ENCODE measurements at places on chromosomes 2 and 18. TPM values are rescaled to one million over a fixed set of nuclear protein-coding genes. Genes with fewer than 3 reads are reported as not detected.
A peak's percentile ranks its signal among the peaks of the same experiment; 100 is the strongest.

Gene TMEM198
- total RNA-seq, result 0.95 TPM

Gene TRABD2A
- total RNA-seq, result 35.9 TPM

- DNase-seq, result peak; percentile 54
- H3K27ac ChIP-seq, result peak overlapping the region; percentile 88
- H3K36me3 ChIP-seq, result peaks cover 55% of the 10 kb centered on the region
- H3K4me1 ChIP-seq, result peaks cover 45% of the 10 kb centered on the region
- peak overlapping the region; percentile 99 for H3K4me3 ChIP-seq
Observed at GRCh38 chr2:119367472-119368099, 809 bp downstream of the DBI start.

Gene LRP1B
- total RNA-seq, result not detected

DNA sequence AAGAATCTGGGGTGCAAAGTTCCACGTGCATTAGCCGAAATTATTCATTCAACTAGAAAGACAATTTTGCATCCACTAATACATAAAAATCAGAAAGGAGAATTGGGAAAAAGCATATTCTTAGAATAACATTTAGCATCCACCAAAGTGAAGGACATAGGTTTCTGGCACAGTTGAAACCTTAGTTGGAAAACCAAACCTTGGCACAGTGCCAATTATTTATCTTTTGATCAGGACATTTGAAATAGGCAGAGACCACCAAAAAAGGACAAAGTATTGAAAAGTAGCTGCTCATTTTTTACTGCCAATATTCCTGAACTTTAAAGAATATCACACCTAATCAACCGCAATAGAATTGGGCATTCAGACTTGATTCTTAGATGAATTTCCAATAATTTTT lies 25.5 kb upstream of the NFU1 start:
- H3K4me3 ChIP-seq, result no peak overlapping the region
- H3K36me3 ChIP-seq, result peaks cover 51% of the 10 kb centered on the region
- H3K27ac ChIP-seq, result no peak overlapping the region
- peaks cover 3% of the 10 kb centered on the region for H3K4me1 ChIP-seq
- no peaks in the 10 kb centered on the region for H3K27me3 ChIP-seq

GRCh38 chr2:123851281-123851680 lies 173.8 kb upstream of the CNTNAP5 start:
- no peaks in the 10 kb centered on the region for H3K36me3 ChIP-seq
- no peaks in the 10 kb centered on the region for H3K27me3 ChIP-seq
- no peak overlapping the region for H3K4me3 ChIP-seq
- H3K4me1 ChIP-seq, result no peaks in the 10 kb centered on the region
- DNase-seq, result no peak
- H3K27ac ChIP-seq, result no peak overlapping the region

- no peak for DNase-seq
- peak overlapping the region; percentile 88 for H3K4me3 ChIP-seq
- H3K4me1 ChIP-seq, result peaks cover 15% of the 10 kb centered on the region
- H3K27ac ChIP-seq, result no peak overlapping the region
Observed at GRCh38 chr2:106270471-106270891, 76.4 kb upstream of the UXS1 start.

Gene IL37
- 0.33 TPM for total RNA-seq

Gene TUBA3E
- total RNA-seq, result not detected

DNA sequence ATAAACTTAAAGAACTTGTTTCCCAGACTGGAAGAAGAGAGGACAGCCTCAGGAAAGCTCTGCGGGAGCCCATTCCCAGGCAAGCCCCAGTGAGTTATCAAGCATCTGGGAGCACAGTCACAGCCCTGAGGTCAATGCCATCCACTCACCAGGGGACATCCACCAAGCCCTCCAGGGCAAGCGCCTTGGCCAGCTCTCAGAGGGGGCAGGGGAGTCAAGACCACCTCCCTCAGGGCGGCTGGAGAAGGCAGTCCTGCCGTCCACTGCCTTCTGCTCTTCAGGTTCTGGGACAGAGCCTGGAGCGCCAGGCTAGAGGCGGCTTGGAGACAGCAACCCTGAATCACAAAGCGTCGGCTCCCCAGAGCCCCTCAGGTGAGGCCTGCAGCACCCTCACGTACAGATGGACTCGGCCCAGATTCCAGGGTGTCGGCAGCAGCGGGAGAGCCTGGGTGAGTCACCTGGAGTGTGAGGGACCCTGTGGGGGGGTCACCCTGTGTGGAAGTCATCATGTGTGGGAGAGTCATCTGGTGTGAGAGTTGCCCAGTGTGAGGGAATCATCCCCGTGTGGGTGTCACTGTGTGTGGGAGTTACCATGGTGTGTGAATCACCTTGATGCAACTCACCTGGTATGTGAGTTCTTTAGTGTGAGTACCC lies 100.9 kb upstream of the TEX51 start:
- no peaks in the 10 kb centered on the region for H3K36me3 ChIP-seq
- H3K27me3 ChIP-seq, result peaks cover 11% of the 10 kb centered on the region
- no peak overlapping the region for H3K4me3 ChIP-seq
- no peak overlapping the region for H3K27ac ChIP-seq
- H3K4me1 ChIP-seq, result no peaks in the 10 kb centered on the region

- H3K4me1 ChIP-seq, result no peaks in the 10 kb centered on the region
- no peaks in the 10 kb centered on the region for H3K36me3 ChIP-seq
- no peak overlapping the region for H3K4me3 ChIP-seq
- DNase-seq, result no peak
Observed at GRCh38 chr2:28558918-28559317, 63.1 kb downstream of the PLB1 start.

DNA sequence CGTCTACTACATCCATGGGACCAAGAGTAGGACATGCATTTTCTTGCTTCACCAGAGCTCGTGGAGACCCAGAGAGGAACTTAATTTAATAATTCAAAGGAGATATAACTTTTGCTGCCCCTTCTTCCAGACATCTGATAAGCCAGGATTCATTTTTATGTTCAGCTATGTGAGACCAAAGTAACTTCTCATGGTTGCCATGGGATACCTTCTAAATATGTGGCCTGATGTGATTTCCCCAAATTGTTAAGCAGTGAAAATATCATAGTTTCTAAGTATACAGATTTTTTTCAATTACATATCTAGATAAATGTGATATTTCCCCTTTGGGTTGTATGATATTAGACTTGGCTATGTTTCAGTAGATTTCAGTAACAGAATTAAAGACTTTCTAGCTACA lies 185.5 kb upstream of the FN1 start:
- H3K4me1 ChIP-seq, result no peaks in the 10 kb centered on the region
- H3K4me3 ChIP-seq, result no peak overlapping the region
- no peak for DNase-seq
- peaks cover 3% of the 10 kb centered on the region for H3K27me3 ChIP-seq
- H3K27ac ChIP-seq, result no peak overlapping the region

Gene IL36A
- not detected for total RNA-seq

GRCh38 chr2:20366672-20367116 lies 16.1 kb upstream of the PUM2 start:
- H3K27me3 ChIP-seq, result peaks cover 8% of the 10 kb centered on the region
- peaks cover 43% of the 10 kb centered on the region for H3K36me3 ChIP-seq
- peak overlapping the region; percentile 85 for H3K27ac ChIP-seq

Measured in activated CD4-positive, alpha-beta memory T cell treated with anti-CD3 and anti-CD28 coated beads, Interleukin-2, amount 10 ng/mL, durations not matched to agents 7 days and 5 days (primary cell).